Neural progenitor cell (in vitro differentiated cells): ENCODE measurements at places on chromosomes 4 and X.
A peak's percentile ranks its signal among the peaks of the same experiment; 100 is the strongest.

DNA sequence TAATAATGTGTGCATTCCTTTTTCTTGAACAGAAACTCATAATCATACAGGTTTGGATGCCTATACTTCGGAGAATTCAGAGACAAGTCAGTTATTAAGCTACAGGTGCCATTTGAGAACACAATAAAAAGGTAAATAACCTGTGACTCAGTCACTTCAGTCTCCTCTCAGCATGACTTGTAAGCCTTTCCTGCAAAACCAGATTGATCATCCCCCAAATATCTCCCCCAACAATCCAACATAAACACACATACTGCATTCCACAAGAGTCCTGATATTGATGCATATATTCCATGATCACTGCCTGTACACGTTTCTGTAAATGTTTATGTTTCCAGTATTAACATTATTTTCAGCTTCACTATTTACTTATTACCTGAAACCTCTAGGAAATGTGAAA, 110.8 kb downstream of the PWWP3B start:
- DNase-seq, result no peak

GRCh38 chr4:70601422-70602039, 9.5 kb downstream of the AMBN start:
- DNase-seq, result peak; percentile 78

- DNase-seq, result no peak
These were observed 15.1 kb downstream of the PPEF1 start for GRCh38 chrX:18722500-18723071.

GRCh38 chr4:25306518-25307057, 6.0 kb upstream of the ZCCHC4 start:
- DNase-seq, result no peak

GRCh38 chr4:108168671-108169523, at the start of gene LEF1:
Gene LEF1, minus strand, starts transcription at chr4:108168932. Its CDS starts 1,165 bp downstream, at chr4:108167767.
- peak; percentile 93 for DNase-seq
